ENCODE measurements at places on chromosomes 2 and 18. TPM values are rescaled to one million over a fixed set of nuclear protein-coding genes. Genes with fewer than 3 reads are reported as not detected.

DNA sequence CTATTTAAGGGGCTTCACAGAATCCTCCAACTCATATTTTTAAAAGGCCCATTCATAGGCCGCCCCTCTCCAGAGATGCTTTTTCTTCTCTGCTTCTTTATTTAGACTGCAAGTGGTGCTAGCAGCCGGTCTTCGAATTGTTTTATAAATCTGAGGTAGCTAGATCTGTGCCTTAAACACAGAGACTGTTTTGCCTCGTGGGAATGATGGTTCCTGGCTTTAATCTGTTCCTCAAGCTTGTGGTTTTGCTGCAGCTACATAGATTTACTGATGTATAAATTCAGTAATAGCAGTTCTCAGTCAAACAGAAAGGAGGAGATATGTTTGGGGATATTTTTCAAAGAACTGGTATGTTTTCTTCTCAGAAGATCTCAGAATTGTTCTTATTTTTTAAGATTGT is 45.3 kb downstream of the TNFRSF11A start:
- DNase-seq = no peak

DNA sequence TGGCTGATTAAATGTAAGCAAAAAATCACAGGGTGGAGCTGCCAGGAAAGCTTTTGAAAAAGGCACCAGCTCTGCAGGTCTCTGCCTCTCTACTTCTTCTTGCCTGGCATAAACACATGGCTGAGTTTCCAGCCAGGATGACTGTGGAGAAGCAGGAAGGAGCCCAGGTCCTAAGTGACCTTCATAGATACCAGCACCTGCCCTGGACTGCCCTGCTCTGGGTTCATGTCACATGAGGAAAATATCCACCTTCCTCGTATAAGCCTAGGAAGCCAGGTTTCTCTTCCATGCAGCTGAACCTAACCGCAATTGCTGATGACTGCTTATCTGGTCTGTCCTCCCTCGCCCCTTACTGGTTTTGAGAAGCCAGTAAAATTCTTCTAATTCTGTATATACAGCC is 47.8 kb upstream of the CREB1 start:
- no peak for DNase-seq

Gene TBR1
- total RNA-seq = not detected

Gene AGXT
- 1.0 TPM for total RNA-seq

DNA sequence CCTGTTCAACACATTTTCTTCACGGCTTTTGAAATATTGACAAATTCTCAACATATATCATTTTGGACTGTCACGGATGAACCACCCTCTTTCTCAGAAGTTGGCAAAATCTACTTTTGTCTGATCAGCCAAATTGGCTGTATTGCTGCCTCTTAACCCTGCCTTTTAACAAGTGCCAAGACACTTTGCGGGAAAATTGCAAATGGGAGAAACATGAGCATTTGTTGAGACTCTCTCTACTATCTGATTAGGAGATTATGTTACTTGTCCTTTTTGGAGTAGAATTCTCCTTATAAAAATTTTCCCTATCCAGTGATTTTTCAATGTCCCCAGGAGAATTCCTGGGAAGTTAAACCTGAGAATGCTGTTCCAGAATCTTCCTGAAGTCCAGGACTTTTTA is 256.2 kb upstream of the ZSWIM2 start:
- no peak for DNase-seq
